ENCODE measurements at places on chromosomes 16 and 17. TPM values are rescaled to one million over a fixed set of nuclear protein-coding genes. Genes with fewer than 3 reads are reported as not detected.

- no peak for DNase-seq
These were observed 108.3 kb downstream of the RBFOX1 start for GRCh38 chr16:7440886-7441400.

Gene SLC52A1
- total RNA-seq, result not detected

- DNase-seq, result no peak
These were observed 31.2 kb downstream of the CIBAR2 start for GRCh38 chr16:85081038-85081437.

Gene NXPH3
- total RNA-seq, result 61.7 TPM

DNA sequence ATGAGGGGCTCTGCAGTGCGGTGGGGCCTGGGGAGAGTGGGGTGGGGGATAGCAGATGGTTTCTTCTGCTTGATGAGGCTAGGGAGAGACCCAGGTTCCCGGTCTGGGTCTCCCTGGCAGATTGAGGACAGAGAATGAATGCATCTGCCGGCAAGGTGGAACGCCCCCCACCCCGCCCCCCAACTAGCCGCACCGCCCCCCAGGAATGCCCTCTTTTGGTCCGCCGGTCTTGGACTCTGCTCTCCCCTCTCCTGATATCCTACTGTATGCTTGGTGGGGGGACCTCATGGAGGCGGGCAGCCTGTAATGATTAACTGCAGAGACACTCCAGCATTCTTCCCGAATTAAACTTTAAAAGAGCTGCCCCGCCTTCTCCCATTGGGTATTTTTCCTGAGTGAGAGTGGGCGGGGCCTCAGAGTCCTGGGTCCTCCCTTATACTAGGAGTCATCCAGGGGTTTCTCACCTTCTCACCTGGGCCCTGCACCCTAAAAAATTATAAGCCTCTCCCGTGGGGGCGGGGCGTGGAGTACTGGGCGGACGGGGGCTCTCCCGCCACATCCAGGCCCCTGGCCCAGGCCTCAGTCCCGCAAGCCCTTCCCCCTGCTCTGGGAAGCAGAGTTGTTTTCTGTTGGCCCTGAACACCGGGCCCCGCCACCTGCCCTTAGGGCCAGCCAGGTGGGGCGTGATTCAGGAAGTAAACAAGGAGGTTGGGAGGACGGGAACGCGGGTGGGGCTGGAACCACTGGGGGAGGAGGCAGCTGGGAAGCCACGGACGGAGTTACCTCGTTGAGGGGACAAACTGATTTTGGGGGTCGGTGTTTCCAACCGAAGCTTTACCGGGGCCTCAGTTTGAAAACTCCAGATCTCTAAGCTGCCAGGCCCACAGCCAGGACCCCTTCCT is 1.5 kb downstream of the GRB7 start:
- DNase-seq, result no peak

GRCh38 chr17:30239089-30239462 is 3.6 kb upstream of the SLC6A4 start:
- no peak for DNase-seq

Gene CBFA2T3
- total RNA-seq, result 6.6 TPM

- DNase-seq, result no peak
These were observed 16.3 kb downstream of the CARHSP1 start for GRCh38 chr16:8852534-8852933.

GRCh38 chr17:43998552-43998951 is 5.9 kb upstream of the NAGS start:
- DNase-seq, result no peak

DNA sequence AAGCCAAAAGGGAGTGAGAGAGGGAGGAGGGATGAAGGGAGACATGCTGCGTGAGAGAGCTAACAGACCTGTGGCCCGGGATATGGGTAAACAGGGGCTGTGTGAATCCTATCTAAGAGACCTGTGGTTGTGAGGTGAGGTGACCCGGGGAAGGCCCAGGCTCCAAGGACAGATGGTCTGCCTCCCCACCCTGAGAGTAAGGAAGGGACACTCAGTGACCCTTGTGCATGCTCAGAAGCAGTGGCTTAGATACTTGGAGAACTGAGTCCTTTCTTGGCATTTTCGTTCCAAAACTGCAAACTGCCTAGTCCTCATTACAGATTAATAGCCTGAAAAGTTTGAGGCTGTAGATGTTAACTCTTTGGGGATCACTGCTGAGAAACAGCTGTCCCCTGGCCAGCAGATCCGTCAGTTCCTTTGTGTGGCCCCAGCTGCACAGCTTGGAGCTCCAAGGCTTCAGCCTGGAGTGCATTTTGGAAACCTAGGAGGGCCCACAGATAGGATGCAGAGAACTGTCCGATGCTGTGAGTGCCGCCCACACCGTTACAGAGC is 121.6 kb downstream of the SMG6 start:
- no peak for DNase-seq

- DNase-seq, result no peak
These were observed 5.5 kb downstream of the IGSF6 start for GRCh38 chr16:21646721-21647561.

Gene TK1
- total RNA-seq, result 3.5 TPM

GRCh38 chr17:34259146-34259545 is 4.1 kb downstream of the CCL2 start:
- no peak for DNase-seq

DNA sequence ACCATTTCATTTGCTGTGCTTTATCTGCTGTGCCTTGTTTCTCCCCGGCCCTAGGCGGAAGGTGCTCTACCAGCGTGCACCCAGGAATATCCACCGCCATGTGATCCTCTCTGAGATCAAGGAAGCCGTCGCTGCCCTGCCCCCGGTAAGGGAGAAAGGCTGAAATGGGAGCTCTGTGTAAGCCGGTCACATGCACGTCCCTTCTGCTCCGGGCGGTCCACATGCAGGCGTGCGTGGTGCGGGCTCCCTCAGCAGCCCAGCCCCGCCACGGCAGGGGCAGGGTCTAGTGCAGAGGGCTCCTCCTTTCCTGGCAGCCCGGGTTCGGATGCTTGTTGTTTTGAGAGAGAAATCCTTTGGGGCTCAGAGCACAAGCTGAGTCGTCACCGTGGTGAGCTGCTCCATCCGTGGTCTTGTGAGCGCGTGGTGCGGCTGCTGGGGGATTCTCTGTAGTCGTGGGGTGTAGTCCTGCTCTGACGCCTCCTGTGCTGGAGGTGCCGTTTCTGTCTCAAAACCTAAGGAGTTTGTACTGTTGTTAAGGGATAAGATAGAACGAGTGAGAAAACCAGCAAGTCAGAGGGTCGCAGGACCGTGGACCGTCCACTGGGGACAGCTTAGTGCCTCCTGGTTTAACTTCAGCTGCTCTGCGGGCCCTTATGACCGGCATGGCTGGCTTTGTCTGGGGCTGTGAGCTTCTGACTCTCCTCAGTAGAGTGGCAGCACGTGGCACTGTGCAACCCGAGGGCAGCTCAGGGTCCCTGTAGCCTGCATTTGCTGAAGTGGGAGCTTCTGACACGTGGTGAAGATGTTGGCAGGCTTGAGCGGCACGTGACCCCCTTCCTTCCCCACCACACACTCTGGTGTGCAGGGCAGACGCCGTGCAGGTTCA is 12.3 kb upstream of the MC1R start:
- no peak for DNase-seq

GRCh38 chr16:57030346-57030902 is 41.1 kb downstream of the NLRC5 start:
- DNase-seq, result no peak

Gene ENPP7
- total RNA-seq, result not detected

DNA sequence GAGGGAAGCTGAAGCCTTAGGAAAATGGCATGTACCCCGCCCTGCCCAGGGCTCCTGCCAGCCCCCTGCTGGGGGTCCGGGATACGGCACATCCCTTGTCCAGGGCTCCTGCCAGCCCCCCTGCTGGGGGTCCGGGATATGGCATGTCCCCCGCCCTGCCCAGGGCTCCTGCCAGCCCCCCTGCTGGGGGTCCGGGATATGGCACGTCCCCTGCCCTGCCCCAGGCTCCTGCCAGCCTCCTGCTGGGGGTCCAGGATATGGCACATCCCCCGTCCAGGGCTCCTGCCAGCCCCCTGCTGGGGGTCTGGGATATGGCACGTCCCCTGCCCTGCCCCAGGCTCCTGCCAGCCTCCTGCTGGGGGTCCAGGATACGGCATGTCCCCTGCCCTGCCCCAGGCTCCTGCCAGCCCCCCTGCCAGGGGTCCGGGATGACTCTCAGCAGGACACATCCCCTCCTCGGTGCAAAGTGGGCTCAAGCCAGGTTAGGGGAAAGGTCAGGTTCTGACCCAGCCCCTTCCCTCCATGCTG is 43.2 kb downstream of the RPH3AL start:
- DNase-seq, result no peak

DNA sequence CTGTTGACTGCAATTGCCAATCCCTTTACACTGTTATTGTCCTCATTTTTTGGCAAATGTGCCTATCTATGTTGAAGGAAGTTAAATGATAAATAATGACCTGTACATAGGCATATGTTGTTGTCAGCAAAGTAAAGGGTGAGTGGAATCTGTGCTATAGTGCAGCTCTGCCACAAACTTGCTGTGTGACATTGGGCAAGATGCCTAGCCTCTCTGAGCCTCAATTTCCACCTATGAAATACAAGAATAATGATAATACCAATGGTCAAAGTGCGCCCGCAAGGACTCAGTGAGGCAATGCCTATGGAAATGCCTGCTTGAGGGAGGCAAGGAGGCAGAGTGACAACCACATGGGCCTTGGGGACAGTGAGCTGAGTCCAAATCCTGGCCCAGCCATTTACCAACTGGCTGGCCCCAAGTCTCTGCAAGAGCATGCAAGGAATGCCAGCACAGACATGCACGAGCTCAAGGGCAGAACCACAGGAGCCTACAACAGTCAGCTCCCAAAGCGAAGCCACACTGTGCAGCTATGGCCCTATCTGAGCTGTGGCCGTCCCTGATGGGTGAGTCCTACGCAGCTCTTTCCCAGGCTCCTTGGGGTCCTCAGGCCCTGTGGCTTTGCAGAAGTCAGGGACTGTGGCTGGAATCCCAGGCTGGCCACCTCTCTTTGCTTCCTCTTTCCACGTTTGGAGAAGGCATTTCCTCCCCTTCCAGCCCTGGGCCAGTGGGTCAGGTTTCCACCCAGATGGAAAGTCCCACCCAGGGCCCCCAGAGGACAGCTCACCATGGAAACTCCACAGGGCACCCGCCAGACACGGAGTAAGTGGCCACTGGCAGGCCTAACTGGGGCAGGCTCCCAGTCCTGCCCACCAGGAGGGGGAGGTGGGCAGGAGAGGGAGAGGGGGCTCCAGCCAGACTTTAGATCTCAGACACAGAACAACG is 82.1 kb downstream of the ZNF423 start:
- DNase-seq, result no peak

DNA sequence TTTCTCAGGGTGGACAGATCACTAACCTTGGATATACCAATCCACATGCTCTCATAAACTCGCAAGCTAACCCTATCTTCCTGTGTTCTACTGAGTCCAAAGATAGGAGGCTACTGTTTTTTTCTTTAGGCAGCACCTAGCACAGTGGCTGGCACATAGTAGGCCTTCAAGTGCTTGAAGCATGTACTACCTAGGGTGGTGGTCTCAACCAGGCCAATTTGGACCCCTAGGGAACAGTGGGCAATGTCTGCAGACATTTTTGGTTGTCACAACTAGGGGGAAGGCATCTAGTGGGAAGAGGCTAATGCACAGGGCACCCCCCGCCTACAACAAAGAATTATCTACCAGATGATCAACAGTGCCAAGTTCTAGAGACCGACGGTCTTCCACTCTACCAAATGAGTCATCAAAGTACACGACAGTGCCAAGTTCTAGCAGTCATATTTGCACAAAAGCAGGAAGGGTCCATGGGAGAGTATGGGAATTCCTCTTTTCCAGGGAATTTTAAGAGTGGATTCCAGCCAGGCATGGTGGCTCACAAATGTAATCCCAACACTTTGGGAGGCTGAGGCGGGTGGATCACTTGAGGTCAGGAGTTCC is 390.3 kb downstream of the SLC39A11 start:
- no peak for DNase-seq

Gene EPX
- not detected for total RNA-seq

DNA sequence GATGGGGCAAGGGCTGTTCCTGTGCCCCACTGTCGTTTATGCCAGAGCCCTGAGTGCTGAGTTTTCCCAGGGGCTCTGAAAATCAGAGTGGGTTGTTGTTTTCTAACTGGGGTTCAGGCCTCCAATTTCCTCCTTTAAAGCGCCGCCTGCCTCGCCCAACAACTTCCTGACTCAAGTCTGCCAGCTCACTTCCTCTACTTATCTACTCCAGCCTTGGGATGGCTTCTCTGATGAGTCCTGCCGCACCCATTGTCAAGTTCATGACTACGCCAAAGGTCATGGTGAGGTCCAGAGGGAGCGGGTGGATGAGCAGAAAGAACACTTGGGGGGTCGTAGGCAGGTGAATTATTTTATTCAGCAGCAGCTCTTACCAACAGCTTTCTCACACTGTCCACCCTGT is 104.7 kb downstream of the UTP18 start:
- DNase-seq, result no peak

GRCh38 chr16:87628940-87629339 is 26.6 kb downstream of the JPH3 start:
- DNase-seq, result no peak

Gene RNF43
- under 0.01 TPM for total RNA-seq

GRCh38 chr17:15483431-15483830 is 16.0 kb upstream of the CDRT4 start:
- no peak for DNase-seq

Gene RPL27
- total RNA-seq, result 569 TPM

DNA sequence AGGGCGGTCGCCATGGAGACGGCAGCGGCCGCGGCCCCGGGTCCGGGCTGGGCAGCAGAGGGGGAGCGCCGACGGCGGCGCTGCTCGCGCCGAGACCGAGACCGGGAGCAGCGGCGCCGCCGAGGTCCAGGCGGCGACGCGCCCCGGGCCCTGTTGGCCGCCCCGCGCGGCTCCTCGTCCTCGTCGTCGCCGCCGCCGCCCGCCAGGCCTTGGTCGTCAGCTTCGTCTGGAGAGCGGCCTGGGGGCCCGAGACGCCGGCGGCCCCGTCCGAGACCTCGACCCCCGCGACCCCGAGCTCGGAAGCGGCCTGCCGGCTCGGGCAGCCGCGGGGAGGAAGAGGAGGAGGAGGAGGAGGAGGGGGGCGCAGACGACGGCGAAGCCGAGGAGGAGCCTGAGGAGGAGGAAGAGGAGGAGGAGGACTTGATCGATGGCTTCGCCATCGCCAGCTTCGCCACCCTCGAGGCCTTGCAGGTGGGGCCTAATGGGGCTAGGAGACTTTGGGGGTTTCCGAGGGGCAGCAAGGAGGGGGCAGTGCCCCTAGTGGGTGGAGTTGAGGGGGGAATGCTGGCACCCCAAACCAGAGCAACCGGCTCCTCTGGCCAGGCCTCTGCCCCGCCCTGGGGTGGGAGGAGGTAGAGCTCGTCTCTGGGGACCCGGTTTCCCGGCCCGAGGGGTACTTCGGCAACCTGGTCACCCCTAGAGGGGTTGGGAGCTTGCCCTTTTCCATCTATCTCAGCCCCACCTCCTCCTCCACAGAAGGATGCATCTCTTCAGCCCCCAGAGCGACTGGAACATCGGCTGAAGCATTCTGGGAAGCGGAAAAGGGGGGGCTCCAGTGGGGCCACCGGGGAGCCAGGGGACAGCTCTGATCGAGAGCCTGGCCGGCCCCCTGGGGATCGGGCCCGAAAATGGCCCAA is 1.5 kb downstream of the FBRS start:
- no peak for DNase-seq

- DNase-seq, result no peak
These were observed 42.9 kb upstream of the NUDT7 start for GRCh38 chr16:77679391-77679790.
